Stimulated activated CD8-positive, alpha-beta memory T cell treated with anti-CD3 and anti-CD28 coated beads, Interleukin-7, amount 100 ng/mL, for 1 hour (primary cell): ENCODE measurements at places on chromosomes 11 and 22.
A peak's percentile ranks its signal among the peaks of the same experiment; 100 is the strongest.

GRCh38 chr11:8871171-8871775, 39.7 kb upstream of the AKIP1 start:
- DNase-seq: no peak

- DNase-seq: no peak
These were observed 19.4 kb upstream of the MYEOV start for GRCh38 chr11:69274531-69275016.

DNA sequence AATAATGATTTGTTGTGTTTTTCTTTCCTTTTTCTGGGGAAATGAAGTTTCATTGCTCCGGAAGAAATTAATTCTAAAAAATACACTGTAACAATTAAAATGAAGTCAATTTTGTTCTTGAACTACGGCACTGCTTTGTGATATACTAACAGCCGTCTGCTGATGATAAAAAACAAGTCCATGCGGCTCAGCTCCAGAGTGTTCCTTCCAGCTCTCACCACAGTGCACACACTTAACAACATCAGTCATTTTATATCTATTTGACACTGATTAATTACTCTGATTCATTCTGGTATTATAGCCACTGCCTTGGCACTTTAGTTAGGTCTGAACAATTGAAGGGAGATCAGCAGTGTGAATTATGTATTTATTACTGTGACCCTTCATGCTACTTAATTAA, 97.4 kb upstream of the SLC6A5 start:
- DNase-seq: no peak

- DNase-seq: peak; percentile 19
These were observed 69.9 kb upstream of the RTL6 start for GRCh38 chr22:44567846-44568493.

DNA sequence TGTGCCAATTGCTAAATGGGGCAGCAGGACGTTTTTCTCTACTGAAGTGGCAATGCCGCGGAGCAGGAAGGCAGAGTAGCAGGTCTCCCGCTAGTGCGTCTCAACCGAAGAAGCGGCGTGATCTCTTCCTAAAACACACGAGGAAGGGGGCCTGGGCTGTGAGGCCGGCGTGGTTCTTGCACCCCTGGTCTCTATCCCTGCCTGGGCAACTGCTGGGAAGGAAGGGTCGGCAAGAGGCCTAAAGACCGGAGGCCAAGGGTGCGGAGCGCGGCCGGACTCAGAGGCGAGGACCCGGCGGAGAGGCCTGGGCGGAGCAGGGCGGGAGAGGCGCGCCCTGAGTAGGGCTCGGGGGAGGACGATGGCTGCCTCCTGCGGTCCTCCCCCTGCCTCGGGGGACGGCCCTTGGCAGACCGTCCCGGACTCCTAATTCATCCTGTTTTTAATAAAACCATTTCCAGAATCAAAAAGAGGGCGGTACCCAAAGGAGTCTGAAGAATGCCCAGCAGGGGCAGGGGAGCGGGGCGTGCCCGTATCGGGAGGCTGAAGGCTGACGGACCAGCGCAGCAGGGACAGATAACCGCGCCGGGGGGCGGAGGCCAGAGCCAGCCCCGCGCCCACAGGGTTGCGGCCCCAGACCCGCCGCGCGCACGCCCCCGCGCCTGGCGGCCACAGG, 572 bp upstream of the APLP2 start:
- DNase-seq: peak; percentile 17

DNA sequence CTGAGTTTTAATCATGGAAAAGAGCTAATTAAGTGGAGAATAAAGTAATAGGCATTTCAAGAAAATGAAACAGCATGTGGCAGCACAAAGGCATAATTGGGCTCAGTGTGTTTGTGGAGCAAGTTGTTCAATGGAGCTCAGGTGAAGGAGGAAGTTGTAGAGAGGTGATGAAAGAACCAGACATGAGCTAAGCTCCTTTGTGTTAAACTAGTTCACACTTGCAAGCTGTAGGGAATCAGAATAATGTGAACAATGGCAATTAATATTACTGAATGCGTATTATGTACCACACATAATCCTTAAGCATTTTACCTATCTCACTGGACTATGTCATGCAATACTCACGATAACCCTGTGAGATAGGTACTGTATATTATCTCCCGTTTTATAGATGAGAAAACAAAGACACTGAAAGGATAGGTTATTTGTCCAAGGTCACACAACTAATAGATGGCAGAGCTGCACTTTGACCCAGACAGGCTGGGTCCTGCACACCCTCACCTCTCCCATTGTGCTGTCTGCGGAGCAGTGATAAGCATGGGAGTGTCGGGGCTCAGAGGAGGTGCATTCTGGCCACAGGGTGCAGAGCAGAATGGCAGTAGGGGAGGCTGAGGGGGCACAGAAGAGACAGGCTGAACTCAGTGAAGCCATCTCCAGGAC, 8.9 kb downstream of the OLFML1 start:
- no peak for DNase-seq

DNA sequence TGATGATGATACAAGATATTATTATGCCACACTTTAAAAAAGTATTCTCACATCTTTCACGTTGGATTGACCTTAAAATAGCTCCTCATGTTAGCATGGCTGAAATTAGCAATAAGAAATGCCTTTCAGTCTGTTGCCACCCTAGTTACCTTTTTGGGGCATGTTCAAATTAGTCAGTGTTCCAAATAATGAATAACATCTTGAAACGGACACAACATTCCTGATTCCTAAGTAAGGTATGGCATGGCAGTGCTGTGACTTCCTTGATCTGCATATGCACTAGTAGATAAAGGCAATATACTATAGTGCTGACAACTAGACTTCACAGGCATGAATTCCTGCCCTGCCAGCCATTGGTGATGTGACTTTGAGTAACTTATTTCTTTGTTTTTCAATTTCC, 914.5 kb downstream of the METTL15 start:
- DNase-seq: no peak

DNA sequence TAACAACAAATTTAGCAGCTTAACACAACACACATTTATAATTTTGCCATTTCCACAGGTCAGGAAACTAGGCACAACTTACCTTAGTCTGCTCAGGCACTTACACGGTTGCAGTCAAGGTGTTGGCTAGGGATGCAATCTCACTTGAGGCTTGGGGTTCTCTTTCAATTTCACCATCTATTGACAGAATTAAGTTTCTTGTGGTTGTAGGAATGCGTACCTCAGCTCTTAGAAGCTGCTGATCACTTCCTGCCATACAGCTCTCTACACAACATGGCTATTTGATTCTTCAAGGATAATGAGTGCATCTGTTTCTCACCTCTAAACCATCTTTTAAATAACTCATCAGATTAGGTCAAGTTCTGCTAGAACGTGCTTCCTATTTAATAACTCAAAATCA, 968.1 kb downstream of the LRRC4C start:
- no peak for DNase-seq

DNA sequence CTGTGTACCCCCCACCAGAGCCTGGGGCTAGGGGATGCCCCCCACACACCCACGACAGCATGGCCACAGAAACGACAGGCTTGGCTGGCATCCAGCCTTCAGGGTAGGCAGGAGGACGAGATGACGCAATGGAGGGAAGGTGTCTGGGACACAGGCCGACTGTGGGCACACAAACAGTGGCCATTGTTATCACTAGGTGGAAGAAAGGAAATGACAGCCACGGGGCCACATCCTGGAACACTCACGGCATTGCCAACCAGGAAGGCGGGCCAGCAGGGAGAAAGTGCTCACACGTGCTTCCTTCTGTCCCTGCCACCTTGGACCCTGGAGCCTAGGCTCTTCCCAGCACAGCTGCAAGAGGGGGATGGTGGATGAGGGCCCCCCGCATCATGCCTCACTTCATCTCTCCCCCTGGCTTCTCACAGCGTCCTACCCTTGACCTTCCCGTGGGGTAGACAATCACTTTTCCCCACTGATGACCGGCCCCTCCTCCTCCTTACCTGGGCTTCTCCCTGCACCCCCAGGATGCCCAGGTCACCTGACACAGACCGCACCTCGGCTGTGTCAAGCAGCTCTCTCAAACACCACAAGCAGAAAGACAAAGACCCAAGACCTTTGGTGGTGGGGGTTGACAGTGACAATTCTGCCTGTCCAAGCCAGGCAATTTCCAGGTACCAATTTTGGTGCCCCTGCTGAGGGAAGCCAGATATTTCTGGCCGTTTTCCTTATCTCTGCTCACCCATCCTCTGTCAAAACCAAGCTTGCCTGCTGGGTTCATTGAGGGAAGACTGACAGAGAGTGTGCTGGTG, 8.6 kb downstream of the PLA2G6 start:
- DNase-seq: peak; percentile 46

DNA sequence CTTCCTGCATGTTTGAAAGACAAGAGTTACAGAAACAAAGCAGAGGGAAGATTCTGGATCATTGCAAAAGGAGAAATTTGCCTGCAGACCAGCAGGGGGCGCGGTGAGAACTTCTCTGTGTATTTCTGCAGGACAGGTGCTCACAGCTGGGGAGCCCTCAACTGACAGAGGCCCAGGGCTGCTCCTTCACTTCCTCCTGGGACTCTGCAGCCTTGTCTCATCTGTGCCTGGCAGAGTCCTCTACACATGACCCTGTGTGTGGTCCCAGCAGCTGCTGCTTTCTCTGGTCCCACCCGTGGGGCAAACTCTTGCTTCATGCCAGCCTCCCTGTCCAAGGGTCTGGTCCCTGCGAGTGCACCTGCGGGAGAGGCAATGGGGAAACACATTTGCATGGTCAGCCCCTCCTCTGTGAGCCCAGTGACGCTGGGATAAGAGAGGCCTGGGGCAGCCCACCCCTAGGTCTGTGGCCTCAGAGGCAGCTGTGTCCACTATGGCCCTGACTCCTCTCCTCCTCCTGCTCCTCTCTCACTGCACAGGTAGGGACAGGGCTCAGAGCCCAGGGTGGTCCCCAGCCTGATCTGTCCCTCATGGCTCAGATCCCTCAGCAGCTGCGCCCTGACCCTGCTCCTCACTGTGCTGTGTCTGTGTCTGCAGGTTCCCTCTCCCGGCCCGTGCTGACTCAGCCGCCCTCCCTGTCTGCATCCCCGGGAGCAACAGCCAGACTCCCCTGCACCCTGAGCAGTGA, 43.2 kb upstream of the VPREB1 start:
- peak; percentile 5 for DNase-seq

GRCh38 chr11:125091247-125091876, 20.1 kb downstream of the TMEM218 start:
- DNase-seq: no peak

DNA sequence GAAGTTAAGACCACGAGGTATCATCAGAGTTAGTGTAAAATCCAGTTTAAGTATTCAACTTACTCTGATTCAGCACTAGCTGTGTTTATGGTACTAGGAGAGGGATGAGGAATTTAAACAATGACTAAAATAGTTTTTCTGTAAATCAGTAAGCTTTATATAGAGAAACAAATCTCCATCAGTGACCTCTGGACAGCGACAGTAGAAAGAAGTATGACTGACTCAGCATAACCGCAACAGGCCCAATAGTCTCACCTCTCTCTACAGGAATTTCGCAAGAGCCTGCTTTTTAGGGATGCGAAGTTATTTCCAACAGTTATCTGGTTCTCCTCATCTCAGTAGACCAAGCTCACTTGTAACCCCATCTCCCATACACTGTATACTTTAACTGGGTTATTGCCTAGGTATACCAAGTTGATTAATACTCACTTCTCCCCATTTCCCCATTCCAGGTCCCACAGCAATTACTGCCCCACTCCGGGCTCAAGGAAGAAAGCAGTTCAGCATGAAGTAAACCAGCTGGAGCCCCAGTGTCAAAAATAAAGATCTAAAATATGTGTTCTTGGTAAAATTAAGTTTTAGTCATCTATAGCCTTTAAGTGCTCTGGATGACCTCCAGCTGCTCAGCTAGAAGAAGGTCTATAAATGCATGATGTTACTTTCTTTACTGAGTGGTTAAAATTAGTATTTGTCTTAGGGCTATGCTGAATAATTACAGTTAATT, 770.6 kb upstream of the CCDC90B start:
- no peak for DNase-seq

GRCh38 chr11:37450613-37451012, 852.6 kb upstream of the RAG2 start:
- no peak for DNase-seq

DNA sequence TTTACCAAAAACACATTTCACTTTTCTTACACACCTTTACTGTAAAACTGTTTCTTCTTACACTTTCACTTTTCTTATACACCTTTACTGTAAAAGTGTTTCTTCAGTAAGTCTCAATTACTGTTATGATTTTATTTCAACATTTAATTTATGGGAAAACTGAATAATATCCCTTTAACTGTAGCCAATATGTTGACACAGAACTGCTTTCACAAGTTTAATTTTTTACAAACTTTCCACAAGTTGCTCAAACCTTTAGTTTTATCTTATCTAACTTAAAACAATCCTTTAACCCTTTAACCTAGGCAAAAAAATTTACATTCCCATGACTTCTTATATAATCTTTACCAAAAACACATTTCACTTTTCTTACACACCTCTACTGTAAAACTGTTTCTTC, 63.3 kb upstream of the OR5AN1 start:
- no peak for DNase-seq

DNA sequence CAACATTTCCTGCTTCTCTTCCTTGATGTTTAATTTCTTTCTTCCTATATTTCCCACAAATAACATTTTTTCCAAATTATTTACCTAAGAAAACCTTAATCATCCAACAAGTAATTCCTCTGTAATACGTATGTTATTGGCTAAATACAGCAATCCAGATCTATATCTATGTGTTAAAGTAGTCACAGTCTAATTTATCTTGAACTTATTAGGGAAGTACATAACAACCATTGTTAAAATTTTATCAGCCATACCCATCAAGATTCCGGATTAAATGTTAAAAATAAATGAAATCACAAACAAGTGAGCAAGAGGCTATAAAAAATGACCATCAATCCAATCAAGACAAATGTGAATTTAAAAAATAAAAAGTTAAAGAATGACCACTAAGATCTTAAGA, 36.5 kb downstream of the RRAS2 start:
- no peak for DNase-seq

DNA sequence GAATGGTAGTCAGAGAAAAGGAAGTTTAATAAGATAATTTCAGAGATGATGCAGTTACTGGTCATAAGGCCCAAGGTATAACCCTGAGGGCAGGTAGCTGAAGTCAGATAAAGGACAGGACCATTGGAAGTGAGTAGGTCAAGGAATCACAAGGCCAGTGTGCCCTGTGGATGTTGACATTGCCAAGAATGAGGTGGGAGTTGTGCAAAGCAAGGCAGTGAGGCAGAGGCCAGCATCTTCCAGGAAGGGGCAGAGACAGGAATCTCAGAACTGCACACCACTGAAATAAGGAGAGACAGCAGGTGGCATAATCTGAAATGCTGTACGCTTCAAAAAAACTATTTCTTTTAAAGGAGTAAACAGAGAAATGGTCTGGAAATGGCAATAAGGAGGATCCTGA, 61.4 kb downstream of the ABTB2 start:
- DNase-seq: no peak

DNA sequence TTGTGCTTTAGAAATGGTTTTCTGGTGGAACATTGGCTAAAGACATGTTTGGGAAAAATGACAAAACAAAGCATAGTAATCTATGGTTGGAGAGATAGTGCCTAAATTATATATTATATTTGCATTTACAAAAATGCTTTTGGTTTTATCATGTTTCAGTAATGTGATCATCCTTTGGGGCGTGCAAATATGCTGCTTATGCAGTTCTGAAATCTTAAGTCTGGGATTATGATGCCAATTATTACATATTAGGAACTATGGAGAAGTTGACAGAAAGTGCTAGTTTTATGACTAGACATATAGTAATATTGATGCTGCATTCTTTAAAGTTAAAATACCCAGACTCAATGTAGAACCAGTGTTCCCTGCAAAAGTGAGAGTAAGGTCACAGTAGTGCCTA, 655.0 kb downstream of the METTL15 start:
- no peak for DNase-seq

GRCh38 chr22:19632668-19633148, 81.6 kb upstream of the SEPTIN5 start:
- no peak for DNase-seq
